ENCODE measurements at places on chromosomes 4 and X. TPM values are rescaled to one million over a fixed set of nuclear protein-coding genes. Genes with fewer than 3 reads are reported as not detected.

CNGA1 gene
- not detected for total RNA-seq

POLN gene
- total RNA-seq, result 3.7 TPM

SPANXD gene
- total RNA-seq, result not detected

SPANXA1 gene
- not detected for total RNA-seq

UGT2B17 gene
- total RNA-seq, result not detected

ASB9 gene
- 0.18 TPM for total RNA-seq

ATOH1 gene
- not detected for total RNA-seq

MND1 gene
- total RNA-seq, result 2.3 TPM

COL4A6 gene
- 0.18 TPM for total RNA-seq

GASK1B gene
- 88.6 TPM for total RNA-seq

TRPC3 gene
- total RNA-seq, result not detected

PDE6B gene
- total RNA-seq, result 0.81 TPM

MSMO1 gene
- total RNA-seq, result 84.3 TPM

TIGD4 gene
- total RNA-seq, result 0.16 TPM

SOWAHD gene
- not detected for total RNA-seq
